ENCODE measurements at places on chromosomes 1 and 21. TPM values are rescaled to one million over a fixed set of nuclear protein-coding genes. Genes with fewer than 3 reads are reported as not detected.

Gene SPOCD1
- 36.6 TPM for total RNA-seq

Gene CFHR1
- total RNA-seq = not detected

- H3K27ac ChIP-seq = no peak overlapping the region
- H3K27me3 ChIP-seq = no peaks in the 10 kb centered on the region
- no peak for DNase-seq
Observed at GRCh38 chr1:194184974-194185373, 998.6 kb upstream of the B3GALT2 start.

DNA sequence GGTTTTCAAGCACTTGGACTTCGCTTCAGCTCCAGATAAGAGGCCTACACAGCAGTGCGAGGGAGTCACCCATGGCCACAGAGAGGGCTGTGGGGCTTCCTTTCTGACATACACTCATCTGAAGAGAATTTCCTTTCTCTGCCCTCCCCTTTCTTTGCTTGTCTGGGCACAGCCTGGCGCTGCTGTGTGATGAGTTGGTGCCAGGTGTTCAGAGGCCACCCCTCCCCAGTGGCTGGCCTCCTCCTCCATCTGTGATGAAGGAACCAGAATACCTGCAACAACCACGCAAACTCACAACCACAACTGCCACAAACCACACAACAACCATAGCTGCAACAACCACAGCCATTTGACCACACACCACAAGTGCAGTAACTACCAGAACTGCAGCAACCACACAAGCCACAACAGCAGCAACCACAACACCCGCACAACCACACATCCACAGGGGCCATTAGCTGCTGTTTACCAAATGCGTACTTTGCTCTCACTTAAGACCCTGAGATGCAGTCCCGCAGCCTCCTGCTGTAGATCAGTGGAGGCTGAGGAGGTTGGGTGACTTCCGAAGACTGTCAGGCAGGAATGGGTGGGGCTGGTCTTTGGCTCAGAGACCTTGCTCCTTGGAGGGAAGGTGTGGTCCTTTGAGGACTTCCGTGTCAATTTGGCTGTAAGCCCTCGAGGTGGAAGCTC is 71.1 kb downstream of the IER5 start:
- H3K36me3 ChIP-seq = peaks cover 17% of the 10 kb centered on the region
- H3K4me3 ChIP-seq = no peak overlapping the region
- H3K4me1 ChIP-seq = peaks cover 12% of the 10 kb centered on the region
